CD4-positive, alpha-beta T cell treated with Interleukin-6 at 100 ng/mL for 8 hours (primary cell): ENCODE measurements at places on chromosomes 11 and 22.

DNA sequence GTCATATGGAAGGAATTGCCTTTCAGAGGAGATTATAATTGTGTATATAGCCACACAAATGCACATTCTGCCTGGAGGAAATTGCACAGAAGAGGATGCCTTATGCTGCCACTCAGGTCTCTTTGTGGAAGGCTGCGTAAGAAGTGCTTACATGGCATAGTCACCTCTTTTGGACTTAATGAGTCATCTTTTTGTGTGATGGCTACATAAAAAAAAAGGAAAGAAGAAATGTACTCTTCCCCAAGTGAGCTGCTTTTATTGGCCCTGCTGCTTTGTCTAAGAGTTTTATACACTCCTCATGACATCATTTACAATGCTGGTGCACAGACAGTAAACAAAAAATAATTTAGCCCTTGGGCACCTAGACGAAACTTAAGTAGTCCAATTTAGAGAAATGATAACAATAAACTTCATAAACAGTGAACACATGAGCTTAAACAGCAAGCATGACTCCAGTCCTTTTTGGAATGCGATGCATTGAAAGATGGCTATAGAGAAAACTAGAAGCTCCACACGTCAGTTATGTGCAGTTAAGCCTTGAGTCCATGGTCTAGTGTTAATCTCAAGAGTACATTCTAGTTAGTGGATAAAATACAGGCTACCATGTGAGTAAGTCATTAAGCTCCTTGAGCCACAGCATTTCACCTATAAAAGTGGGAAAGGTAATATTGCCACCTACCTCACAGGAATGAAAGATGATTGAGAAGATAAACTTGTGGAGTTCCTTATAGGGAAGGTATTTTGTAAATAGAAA lies 12.0 kb downstream of the CSTPP1 start:
- no peak for DNase-seq

- no peak for DNase-seq
Observed at GRCh38 chr11:9936754-9937153, 272.9 kb downstream of the SWAP70 start.

- DNase-seq, result no peak
Observed at GRCh38 chr11:66336234-66337102, at the start of gene RIN1. RIN1 (minus strand) TSS chr11:66336434; CDS start chr11:66336402, 32 bp downstream.

- no peak for DNase-seq
Observed at GRCh38 chr11:122723576-122723975, 68.1 kb downstream of the UBASH3B start.

DNA sequence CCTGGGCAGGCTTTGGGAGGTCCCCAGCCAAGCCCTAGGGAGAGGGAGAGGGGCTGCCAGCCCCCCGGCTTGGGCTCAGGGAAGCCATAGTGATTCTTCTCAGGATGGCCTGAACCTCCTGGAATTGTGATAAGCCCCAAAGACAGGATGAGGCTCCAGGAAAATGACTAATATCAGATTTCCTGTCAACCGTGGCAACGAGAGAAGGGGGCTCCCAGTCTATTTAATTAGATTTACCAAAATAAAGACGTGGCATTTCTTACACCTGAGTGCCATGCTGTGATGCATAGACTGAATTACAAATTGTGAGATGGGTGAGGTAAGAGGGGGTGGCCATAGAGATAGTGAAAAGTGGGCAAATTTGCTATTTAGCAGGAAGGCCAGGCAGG lies 20.4 kb downstream of the SERPINH1 start:
- no peak for DNase-seq

GRCh38 chr22:19674129-19674928 lies 40.0 kb upstream of the SEPTIN5 start:
- DNase-seq, result no peak

DNA sequence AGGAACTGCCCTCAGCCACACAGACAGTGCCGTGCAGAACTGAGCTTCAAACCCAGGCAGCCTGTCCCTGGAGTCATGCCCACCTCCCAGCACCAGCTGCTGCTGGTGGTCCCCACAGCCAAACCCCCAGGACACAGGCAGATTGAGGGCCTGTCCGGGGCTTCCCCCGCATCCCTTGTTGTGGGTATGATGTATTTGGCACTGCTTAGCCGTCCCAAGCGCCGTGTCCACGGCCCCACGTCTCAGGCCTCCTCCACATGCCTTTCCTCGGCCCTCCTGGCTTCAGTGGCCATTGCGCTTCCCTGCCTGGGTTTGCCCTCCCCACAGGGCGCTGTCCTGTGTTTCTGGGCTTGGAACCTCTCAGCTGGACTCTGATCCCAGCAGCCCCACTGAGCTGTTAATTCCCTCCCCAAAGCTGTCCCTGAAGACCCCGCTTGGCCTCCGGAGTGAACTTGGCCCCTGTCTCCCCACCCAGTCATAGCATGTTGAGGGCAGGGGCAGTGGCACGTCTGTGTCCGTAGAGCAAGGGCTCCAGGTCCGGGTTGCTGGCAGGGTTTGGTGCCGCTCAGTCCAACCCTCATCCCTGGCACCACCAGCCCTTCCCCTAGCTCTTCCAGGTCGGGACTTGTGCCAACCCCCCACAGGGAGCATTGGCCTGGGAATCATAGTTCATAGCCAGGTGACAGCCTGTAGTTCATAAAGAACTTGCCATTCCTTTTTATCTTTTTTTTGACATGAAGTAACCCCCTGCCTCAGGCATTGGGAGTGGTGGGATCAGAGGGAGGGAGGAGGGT lies 34.5 kb upstream of the TEF start:
- DNase-seq, result no peak

- no peak for DNase-seq
Observed at GRCh38 chr11:82996966-82997606, 74.6 kb downstream of the RAB30 start.

GRCh38 chr11:68751331-68751856 lies at the start of gene TESMIN:
TESMIN (minus strand) TSS chr11:68751520; CDS start chr11:68750660, 860 bp downstream.
- DNase-seq, result peak; percentile 92

DNA sequence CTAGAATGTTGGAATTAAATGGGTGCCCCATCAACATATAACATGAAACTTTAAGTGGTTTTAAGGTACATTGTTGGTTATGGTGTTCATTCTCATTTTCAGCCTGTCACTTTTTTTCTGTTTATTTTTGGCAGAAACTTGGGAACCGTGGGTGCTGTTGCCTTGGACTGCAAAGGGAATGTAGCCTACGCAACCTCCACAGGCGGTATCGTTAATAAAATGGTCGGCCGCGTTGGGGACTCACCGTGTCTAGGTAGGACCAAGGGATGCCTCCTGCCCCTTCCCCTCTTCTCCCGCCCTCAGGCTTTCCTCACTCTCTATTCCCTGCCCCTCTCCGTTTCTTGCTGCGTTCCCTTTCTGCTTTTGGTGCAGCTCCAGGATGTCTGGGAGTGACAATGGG lies 29.8 kb upstream of the SCGB1A1 start:
- DNase-seq, result no peak

DNA sequence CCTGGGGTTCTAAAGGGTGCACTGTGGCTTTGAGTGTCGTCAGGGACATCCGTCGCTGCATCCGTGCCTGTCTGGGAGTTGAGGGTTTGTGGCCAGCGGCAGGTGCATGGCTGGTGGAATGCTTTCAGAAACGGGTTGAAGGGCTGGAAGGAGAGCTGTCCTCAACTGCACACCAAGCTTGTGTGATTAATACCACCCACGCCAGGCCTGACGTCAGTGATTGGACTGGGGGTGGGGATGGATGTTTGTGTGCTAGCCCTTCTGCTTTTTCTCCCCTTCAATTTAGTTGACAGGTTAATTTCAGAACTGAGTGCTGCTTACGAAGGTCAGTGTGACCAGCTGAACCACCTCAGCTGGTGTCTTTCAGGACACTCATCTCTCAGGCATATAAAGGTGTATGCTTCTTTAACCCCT lies 3.2 kb upstream of the GAB2 start:
- DNase-seq, result no peak

DNA sequence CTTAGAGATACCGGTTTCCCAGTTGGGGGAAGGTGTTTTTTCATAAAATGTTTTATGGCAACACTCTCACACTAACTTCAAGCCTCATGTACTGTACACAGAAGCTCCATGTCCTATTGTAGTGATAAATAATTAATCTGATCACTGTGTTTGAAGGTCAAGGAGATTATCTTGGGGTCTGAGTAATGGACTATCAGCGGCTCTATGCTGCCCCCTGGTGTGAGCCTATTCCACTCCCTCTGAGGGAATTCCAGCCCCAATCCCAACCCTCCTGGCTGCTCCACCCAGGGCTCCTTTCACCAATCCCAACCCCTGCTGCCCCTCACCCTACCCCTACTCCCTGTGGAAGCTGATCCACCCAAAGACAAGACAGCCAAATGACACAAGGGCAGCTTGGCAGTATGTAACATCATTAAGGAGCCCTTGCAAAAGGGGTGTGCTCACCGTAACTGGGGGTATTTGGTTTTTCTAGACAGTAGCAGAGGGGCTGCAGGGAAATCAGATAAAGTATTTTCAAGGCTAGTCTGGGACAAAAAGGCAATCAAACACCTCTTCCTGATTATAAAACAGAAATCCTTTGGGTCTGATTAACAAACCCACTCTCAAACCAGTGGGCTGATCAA lies 22.3 kb downstream of the HPS4 start:
- peak; percentile 21 for DNase-seq

GRCh38 chr11:65212226-65212801 lies 30.6 kb downstream of the CAPN1 start:
- no peak for DNase-seq
